Hematopoietic multipotent progenitor cell (in vitro differentiated cells): ENCODE measurements at places on chromosomes 6 and 20. TPM values are rescaled to one million over a fixed set of nuclear protein-coding genes. Genes with fewer than 3 reads are reported as not detected.

DNA sequence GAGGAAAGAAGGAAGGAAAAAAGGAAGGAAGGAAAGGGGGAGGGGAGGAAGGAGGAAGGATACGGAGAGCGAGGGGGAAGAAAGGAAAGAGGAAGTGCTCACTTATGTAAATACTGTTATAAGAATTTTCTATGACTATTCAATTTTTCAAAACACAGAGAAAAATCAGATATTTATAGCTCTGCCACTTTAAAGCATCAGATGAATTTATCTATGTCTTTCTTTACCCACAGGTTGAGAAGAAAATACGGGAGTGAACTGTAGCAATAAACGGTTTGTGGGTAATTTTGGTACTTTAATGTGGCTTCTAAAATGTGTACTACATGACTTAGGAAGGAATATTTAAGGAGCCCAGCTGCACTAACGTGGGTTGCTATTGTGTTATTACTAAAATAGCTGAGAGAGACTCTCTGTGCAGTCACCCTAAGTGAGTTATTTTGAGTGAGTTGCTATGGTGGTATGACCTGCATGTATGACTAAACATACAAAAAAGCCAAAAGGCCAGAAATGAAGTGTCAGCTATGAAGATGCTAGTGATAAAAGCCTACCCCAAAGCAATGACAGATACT, 225.5 kb downstream of the SOD2 start:
- no peak for DNase-seq

DNA sequence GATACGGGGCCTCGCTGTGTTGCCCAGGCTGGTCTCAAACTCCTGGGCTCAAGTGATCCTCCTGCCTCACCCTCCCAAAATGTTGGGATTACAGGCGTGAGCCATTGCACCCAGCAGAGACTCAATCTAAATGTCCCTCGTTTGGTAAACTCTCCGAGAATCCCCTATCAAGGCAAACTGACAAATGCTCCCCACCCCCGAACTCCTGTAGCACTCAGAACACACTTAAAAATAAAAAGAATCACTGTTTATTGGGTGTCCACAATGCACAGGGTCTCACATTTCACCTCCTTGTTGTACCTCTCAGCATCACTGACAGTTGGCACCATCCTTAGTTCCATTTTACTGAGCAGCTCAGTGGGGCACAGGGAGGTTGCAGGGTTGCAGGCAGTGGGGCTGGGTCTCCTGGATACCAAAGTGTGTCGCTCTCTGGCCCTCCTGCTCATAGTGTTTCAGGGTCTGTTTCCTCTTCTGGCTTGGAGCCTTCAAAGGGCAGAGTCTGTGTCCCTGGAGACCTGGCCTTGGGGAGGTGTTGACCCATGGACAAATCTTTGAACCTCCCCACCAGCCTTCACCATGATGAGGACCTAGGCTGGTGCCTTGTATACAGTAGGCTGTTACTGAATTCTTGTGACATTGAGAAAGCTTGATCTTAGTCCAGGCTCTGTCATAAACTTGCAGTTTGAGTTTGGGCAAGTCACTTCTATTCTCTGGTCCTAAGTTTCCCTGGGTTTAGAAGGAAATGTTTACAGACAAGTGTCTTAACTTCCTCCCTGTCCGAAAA, 8.5 kb upstream of the SRC start:
- DNase-seq = no peak

DNA sequence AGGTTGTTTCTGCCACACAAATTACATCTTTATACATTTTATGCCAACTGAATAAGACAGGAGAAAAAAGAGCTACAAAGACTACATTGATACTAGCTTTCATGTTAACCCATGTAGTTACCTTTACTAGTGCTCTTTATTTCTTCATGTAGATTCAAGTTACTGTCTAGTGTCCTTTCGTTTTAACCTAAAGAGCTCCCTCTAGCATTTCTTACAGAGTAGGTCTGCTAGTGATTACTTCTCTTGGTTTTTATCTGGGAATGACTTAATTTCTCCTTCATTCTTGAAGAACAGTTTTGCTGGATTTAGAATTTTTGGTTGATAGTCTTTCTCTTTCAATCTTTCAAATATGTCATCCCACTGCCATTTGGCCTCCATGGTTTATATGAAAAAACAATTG, 21.2 kb upstream of the NOP56 start:
- no peak for DNase-seq

Gene TFAP2D
- total RNA-seq = not detected

Gene LY6G6C
- total RNA-seq = 0.54 TPM

Gene AGER
- total RNA-seq = 0.81 TPM

Gene LMBRD1
- 13.7 TPM for total RNA-seq
